ENCODE measurements at places on chromosomes 11 and 22.

GRCh38 chr11:1041149-1041467 lies 4.6 kb upstream of the MUC6 start:
- no peak for DNase-seq

DNA sequence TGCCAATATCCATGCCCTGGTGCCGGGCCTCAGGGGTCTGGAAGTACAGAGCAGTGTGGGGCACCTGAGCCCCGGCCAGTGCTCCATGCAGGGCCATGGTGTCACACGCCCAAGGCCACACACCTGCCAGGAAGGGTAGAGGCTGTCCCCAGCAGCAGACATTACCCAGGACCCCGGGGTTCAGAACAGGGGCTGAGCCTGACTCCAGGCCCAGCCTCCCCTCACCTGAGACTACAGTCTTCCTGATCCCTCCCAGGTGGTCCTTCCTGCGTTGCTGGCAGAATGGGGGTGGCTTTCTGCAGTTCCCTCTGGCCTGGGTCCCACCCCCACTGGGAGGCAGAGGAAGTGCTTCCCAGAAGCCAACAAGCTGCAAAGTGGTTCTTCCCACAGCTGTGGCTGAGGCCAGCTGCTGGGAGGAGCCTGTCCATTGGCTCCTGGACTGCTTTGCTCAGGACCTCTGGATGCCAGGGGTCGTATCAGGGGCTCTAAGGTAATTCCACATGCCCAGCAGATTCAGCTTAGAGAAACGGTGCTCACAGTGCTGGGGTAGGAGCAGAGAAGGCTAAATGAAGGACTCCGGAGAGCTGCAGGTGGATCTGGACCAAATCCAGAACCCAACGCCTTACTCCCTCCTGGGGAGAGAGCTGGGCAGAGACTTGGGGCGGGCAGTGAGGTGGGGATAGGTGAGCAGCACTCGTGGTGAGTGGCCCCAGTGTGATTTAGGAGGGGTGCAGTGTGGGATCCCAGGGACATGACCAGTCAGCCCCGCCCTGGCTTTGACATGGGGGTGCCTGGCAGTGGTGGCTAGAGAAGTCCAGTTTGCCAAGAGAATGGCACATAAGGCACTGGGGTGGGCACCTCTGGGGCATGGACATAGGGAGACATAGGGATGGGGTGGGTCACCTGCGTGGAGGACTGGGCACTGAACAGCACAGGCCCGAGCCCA lies 12.6 kb downstream of the TCIRG1 start:
- no peak for DNase-seq

GRCh38 chr22:35972559-35972958 lies 56.1 kb downstream of the RBFOX2 start:
- DNase-seq = no peak

DNA sequence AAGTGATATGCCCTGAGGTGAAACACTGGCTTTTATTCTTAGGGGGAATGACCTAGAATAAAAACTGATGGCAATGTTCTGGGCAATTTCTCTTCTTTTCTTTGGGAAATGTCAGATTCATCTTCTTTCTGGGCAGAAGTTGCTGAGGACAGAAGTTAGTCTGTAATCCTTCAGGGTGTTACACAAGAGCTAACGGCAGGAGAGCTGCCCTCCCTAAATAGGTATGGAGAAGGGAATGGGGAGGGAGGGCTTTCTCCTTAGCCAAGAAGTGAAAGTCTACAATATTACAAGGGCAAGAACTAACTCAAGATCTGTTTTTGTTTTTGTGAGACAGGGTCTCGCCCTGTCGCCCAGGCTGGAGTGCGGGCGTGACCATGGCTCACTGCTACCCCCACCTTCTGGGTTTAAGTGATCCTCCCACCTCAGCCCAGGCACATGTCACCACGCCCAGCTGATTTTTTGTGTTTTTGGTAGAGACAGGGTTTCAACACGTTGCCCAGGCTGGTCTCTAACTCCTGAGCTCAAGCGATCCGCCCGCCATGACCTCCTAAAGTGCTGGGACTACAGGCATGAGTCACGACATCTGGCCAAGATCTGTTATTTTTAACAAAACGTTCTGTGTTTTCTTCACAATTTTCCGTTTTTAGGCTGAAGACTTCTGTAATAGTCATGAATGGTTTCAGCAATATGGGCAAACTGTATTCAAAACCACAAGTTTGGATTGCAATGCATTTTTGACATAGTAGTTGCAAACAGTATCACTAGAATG lies 7.2 kb downstream of the PIWIL4 start:
- no peak for DNase-seq

GRCh38 chr11:91164452-91164822 lies 941.6 kb upstream of the CHORDC1 start:
- no peak for DNase-seq
